ENCODE measurements at places on chromosomes 6 and 20.

DNA sequence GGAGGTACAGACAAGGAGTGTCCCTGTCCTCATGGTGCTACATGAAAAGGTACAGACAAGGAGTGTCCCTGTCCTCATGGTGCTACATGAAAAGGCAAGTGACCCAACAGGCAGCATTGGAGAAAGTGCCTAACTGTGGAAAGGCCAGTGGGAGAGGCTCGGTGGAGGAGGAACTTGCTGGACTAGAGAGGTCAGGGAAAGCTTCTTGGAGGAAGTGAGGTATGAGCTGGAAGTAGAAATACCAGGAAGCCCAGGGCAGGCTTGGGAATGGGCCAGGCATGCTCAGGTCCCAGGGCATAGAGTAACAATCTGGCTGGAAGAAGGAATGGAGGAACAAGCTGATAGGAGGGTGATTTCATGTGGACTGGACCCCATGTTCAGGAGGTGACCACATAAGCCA is 59.8 kb upstream of the FNDC1 start:
- no peak for DNase-seq

DNA sequence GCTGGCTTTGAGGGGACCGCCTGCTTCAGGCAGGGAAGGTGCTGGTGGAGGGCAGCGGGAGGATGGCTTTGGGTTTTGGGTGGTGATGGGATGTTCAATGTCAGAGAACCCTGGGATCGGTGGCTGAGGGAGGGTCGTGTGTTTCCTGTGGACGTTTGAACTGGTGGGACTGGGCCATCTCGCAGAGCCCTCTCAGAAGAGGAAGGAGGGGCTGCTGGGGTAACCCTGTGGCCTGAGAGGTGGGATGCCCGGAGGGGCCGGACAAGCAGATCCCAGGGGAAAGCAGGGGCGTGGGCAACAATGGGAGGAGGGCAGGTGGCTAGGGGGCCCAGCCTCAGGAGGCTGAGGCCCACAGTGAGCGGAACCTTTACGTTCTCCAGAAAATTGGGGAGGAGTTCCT is 34.9 kb downstream of the PYGB start:
- DNase-seq = no peak

- no peak for DNase-seq
Measured at GRCh38 chr6:145885431-145885830, 70.8 kb upstream of the FBXO30 start.

DNA sequence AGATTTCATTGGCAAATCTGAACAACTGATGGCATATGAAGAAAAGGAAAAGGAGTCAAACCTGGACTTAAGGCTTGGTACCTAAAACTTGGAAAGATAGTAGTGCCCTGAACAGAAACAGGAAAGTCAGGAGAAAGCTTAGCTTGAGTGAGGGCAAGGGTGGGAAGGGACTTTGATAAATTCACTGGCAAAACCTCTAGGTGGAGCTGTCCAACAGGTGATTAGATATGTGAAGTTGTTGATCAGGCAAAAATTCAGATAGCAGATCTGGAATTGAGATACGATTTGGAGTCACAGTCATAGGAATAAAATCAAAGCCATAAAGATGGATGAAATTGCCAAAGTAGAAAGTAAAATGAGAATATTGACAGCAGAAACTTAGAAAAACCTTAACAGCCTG is 16.1 kb upstream of the ZNF292 start:
- peak; percentile 9 for DNase-seq

DNA sequence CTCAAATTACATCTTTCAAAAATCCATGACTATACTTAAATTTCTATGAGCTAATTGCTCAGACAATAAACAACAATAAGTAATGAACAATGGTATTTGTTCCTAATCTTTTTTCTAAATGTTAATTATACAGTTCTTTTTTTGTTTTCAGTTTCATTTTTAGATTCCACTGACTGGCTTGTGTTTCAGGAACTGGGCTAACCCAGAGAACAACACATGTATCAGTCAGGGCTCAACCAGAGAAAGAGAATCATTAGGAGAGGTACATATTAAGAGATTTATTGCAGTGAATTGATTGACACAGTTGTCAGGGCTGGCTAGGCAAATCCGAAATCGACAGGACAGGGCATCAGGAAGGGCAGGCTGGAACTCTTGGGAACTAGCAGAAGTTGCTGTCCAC is 182.8 kb downstream of the GRM1 start:
- no peak for DNase-seq

DNA sequence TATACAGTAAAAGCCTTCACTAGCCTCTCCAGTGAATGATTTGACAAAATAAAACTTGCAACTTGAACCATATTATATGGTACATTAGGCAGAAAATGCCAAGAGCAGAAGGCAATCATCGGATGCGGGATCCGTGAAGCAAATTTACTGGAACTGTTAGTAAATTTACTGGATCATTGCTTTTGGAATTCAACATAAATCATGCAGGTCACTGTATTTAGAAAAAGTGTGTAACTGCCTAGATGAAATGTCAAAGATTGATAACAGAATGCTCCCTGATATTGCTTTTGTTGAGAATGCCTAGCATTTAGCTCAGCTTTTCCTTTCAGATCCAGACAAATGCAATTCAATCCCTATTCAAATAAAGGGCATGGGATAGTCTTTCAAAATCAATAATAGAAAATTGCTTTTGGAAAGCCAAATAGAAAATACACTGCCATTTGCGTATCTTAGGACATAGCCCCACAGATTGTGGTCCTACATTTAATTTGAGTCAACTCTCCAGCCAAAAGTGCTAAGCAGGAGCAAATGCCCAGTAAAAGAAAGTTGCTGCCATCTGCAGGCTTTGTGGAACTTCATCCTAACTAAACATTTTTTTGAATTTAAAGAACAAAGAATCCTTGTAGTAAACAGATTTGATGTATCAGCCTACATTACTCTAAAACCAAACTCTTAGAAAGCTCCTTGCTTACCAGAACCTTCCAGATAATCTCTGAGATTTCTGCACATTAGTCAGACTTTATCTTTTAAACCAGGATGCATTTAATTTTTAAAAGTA is 109.5 kb upstream of the HSF2 start:
- no peak for DNase-seq

GRCh38 chr20:21507400-21508229 is 6.2 kb downstream of the NKX2-2 start:
- DNase-seq = no peak

- DNase-seq = no peak
Measured at GRCh38 chr6:36676141-36677058, 2.1 kb upstream of the CDKN1A start.

GRCh38 chr6:137821491-137821890 is 45.6 kb upstream of the TNFAIP3 start:
- no peak for DNase-seq

DNA sequence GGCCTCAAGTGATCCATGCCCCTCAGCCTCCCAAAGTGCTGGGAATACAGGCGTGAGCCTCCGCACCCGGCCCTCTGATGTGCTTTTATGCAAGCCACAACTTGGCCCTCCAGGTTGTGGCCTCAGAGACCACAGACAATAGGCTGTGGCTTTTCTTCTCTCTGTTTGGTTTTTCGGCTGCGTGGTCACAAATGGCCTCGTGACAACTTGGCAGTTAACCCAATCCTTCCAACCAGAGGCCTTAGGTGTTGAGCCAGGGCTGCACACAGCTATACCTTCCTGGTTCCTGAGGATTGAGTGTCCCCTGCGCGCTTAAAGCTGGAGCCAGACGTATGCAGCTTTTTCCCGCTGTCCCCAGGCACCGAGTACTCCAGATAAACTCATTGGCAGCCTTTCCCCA is 6.3 kb upstream of the TGM3 start:
- DNase-seq = no peak

DNA sequence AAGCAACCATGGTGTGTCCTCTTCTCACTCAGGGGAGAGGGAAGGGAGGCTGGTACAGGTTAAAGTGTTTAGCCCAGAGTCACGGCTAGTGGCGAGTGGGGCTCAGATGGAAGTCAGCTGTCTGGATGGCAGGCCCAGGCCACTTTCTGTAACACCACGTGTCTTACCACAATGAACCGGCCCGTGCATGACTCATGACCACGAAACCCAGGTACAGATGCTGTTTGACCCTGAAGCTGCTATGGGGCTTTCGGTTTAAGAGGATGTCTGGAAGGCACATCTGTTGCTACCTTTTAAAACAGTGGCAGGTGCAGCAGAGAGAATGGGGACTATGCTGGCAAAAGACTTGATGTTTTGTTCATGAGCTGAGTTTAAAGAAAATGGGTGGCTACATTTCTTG is 36.5 kb upstream of the MPC1 start:
- peak; percentile 46 for DNase-seq

DNA sequence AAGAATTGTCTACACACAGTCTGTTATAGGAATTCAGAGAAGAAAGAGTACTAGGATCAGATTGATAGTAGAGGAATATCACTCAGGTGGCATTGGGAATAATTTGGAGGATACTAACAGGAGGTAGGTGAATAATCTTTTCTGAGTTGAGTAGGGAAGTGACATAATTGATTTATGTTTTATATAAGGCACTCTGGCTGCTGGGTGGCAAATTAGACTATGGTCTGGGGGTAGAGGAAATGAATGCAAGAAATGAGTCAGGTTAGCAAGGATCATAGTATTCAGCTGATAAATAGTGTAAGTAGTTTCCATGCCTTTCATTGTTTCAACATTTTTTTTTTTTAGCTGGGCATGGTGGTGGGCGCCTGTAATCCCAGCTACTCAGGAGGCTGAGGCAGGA is 113.3 kb downstream of the CDKAL1 start:
- no peak for DNase-seq

DNA sequence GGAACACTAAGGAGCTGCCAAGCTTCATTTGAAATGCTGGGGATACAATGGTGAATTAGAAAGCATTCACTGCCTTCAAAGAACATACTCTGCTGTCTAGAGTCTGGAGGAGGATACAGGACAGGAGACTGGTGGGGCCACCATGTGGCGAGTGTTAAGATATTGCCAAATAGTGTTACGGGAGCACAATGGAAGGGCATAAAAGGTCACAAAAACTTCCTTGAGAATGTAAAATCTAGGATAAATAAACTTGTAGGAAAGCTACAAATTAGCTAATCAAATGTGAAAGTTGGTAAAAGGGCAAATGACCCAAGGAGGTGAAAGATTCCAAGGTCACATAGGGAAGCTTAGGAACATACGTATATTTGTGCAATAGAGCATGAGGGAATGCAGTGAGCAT is 271.7 kb downstream of the RFPL4B start:
- no peak for DNase-seq

- DNase-seq = no peak
Measured at GRCh38 chr6:158638324-158638854, 6.2 kb downstream of the DYNLT1 start.

DNA sequence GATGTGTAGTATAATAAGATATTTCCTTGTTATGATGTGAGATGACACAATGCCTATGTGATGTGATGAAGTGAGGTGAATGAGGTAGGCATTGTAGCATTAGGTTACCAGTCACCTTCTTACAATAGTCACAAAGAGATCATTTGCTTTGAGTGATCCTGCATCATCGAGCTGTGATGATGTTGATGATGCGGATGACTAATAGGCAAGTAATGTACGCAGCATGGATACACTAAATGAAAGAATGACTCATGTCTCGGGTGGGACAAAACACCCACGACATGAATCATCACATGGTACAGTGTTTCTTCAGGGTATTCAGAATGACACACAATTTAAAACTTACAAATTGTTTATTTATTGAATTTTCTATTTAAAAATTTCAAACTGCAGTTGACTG is 806.3 kb upstream of the GJE1 start:
- peak; percentile 33 for DNase-seq

DNA sequence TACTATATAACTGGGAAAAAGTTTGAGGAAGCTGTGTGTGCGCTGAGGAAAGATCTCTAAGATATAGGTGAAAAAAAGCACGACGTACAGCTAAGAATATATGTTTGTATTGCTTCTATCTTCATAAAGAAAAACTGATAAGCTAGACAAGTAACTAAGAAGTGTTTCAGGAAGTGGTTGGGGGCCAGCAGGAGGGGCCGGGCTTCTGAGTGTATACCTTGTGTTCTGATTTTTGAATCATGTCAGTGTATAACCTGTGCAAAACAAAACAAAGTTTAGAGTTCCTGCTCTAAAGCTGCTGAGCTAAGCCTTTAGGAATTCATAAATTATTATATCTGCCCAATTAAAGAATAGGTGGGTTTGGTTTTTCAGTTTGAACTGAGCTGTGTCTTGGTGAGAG is 7.9 kb upstream of the OSER1 start:
- peak; percentile 4 for DNase-seq

DNA sequence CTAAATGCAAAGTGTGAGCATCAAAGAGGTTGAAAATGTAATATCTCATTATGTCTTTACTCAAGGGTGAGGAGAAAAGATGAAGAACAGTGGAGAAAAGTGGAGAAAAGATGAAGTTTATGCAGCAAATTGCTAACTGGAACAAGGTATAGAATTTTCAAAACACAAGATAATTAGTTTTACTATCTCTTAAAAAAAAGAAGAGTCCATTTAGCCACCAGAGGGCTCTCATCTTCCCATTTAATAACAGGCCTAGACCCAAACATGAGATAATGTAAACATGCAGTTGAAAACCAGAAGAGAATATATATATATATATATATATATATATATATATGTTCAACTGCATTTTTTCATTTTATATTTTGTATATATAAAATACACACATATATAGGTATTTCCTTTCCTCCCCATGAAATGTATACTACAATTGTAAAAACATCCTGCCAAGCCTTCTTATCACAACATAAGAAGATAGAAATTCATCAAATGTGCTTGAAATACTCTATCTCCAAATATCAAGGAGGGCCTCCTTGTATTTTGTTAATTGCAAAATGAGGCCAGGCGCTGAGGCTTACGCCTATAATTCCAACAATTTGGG is 78.4 kb downstream of the ADTRP start:
- DNase-seq = no peak

- no peak for DNase-seq
Measured at GRCh38 chr6:144277174-144277573, 8.0 kb upstream of the UTRN start.

DNA sequence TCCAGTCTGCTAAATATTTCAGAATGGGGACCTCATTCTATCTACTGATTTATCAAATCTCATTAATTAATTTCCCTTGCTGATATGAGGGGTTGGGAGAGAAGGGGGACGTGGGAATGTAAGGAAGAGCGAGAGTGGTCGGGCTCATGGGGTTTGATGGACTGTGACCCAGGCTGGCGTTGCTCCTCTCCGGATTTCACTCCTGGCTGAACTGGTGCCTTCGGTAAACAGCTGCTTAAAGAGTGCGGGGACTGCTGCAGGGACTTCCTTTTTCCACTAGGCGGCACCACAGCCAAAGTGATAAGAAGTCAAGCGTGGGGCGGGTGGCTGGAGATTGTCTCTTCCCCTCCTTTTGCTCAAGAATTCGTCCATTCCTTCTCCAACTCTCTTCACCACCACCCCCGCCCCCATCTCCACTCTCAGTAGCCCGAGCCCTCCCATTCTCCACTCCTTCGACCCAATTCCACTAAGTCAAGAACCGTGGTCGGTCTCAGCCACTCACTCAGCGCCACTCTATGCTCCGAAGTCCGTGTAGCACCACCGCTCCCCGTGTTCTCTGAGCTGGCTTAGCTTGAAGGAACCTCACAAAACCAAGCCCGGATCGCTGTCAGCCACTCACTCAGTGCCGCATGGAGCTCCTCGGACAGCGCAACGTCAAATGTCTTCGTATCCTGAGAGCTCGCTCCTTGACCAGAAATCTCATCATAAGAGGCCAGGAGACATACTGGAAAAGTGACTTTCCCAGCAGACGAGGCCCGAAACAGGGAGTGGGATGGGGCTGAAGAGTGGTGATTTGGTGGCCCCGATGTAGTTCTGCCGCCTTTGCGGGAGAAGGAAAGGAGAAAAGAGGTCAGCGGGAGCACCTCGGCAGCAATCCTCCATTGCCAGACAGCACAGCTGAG is 9.7 kb downstream of the TRIM31 start:
- peak; percentile 73 for DNase-seq

GRCh38 chr6:170116636-170117035 is 174.2 kb downstream of the DLL1 start:
- DNase-seq = no peak
